ENCODE measurements at places on chromosomes 7 and 10.
A peak's percentile ranks its signal among the peaks of the same experiment; 100 is the strongest.

DNA sequence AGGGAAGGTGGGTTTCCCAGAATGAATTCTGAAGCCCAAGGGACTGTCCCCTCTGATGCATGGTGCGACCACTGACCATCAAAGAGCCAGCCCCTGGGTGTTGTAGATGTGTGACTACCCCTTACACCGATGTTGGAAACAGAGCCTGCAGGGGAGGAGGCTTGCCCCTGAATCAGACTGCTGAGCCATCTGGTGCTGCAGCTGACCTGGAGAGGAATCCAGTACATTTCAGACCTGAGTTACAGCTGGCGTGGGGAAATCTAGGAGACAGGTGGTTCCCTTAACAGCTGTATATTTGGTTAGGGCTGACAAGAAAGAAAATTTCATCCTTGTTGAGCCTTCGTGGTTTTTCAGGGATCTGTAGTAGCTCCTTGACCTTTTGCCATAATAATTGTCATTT lies 195.5 kb downstream of the CELF2 start:
- no peak for DNase-seq

DNA sequence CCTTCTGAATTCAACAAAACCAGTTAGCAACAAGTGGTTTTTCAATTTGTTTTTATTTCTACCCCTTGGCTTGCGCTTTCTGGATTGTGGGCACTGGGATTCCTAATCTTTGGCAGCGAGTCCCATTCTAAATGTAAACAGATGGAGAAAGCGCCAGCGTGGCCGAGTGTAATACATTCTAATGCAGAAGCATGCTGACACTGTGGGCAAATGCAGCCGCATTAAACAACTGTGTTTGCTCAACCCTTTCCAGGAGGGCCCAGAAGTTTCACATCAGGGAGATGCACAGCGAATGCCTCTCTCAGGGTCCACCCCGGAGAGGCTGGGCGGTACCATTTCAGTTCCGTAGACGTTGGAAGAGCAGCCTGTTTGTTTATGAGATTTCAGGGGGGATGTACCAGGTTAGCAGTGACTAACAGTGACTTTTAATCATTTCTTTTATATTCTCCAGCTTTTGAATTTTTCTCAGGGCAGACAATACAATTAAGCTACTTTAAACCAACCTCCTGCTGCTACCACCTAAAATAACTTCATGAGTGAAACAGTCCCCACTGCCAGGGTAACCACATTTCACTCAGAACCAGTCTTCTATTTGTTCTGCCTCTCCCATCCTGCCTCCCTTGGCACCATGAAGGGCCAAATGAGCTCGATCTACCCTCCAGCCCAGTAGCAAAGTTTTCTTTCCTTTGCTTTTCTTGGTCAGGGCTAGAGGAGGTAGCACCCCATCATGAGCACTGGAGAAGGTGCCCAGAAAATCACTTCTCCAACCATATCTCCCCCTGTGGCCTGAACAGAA lies 164.2 kb upstream of the ITGB1 start:
- no peak for DNase-seq

- DNase-seq, result no peak
Observed at GRCh38 chr7:136148920-136149319, 171.8 kb upstream of the MTPN start.

- no peak for DNase-seq
Observed at GRCh38 chr7:12127455-12127854, 83.6 kb upstream of the TMEM106B start.

- no peak for DNase-seq
Observed at GRCh38 chr10:37895674-37896073, 38.3 kb upstream of the ZNF248 start.

DNA sequence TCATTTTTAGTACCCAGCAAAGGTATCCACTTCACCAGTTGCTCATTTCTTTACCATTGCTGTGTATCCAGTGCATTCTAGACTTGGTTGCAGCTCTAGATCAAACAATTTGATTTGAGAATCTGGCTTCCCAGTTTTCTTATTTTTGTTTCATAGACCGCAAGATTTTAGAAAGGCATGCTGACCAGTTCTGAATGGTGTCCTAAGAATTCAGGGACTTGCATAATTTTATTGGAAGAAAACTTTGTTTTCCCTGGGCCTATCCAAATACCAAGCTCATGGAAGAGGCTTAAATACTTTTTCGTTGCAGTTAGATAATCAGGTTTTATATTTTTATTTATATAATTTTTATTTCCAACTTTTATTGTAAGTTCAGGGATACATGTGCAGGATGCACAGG lies 58.3 kb downstream of the BICC1 start:
- DNase-seq, result no peak

DNA sequence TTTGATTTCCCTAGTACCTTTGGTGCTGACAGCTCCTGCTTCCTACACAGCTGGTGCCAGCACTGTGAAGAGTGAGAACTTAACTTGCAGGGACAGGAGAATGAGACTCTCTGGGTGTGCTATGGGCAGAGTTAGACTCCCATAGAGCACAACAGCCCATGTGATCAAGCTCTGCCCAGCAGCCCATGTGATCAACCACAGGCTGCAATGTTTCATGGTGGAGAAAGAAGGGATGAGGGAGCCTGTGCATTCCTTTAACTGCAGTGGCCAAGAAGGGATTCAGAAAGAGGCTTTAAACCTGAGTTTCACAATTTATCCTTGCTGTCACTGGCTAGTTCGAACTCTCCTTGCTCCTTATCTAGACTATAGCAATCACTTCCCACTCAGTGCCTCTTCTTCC lies 10.0 kb upstream of the MEST start:
- DNase-seq, result peak; percentile 53

Data from mesenchymal stem cell (in vitro differentiated cells and primary cell).